ENCODE measurements at places on chromosomes 7 and 10. TPM values are rescaled to one million over a fixed set of nuclear protein-coding genes. Genes with fewer than 3 reads are reported as not detected.

- DNase-seq = no peak
Observed at GRCh38 chr10:42691361-42692120, 53.2 kb upstream of the ZNF33B start.

GRCh38 chr7:4845740-4846142, 16.1 kb downstream of the PAPOLB start:
- DNase-seq = no peak

DNA sequence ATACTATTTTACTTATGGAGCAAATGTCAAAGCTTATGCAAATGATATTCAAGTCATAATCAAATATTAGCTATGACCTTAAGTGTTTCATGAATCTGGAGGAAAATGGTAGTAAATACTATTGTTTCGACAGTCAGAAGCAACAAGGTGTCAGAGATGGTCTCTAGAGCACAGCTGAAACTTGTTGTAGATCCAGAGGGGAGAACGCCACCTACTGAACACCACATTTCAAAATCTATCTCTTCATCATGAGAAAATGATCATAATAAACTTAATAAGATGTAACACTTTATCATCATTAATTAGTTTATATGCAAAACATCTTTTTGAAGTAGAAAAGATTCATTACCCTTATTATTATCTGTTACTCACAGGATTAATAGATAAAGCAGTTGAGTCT, 418.7 kb downstream of the GATA3 start:
- DNase-seq = no peak

DNA sequence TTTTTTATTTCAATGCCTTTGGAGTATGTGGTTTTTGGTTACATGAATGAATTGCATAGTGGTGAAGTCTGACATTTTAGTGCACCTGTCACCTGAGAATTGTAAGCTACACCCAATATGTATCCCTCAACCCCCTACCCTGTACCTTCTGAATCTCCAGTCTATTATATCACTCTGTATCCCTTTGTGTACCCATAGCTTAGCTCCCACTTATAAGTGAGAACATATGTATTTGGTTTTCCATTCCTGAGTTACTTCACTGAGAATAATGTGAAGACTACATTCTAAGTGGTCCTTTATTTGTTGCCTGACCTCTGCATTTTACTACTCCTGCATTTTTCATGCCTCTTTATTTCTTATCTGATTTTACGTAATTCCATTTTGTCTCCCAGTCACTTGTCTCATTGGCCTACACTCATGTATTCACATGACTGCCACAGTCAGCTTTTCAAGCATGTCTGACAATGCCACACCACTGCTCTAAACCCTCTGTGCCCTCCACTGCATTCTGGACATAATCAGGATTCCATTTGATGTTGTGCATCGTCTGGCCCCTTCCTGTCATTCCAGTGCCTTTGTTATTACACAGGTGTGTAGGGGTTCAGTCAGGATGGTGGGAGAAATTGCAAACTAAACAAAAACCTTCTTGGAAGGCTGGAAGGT, 1325.5 kb downstream of the XPNPEP1 start:
- DNase-seq = no peak

DNA sequence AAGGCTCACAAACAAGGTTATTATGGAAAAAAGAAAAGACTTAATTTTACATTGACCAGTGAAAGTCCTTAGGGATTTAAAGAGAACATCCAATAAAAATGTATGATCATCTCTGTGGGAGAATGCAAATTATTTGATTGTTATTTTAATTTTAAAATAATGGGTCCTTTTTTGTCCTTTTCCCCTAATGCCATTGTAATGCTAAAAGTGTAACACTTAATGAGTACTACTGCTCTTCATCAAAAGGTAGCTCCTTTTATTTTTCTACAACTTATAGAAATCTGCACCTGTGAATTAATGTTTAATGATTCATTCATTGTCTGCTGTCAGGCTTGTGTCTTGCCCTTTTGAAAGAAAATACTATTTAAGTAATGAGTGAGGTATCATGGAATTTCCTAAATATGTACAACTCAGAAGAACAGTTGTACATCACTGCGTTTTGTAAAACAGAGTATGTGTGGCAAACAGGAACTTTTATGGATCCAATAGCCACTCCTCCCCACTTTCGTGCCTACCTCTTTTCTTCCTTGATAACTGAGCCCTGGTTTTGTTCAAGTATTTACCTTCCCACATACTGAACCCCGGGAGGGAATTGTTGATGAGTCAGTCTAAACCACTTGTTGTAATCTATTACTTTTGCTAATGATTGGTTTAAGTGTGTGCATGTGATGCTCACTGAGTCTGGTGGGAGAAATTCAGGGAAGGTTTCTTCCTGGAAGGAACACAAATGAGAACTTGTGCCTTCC, 19.9 kb upstream of the TRUB1 start:
- no peak for DNase-seq

GRCh38 chr7:34652809-34653208, 5.2 kb upstream of the NPSR1 start:
- peak; percentile 5 for DNase-seq

- DNase-seq = no peak
Observed at GRCh38 chr7:158702196-158702595, 2.4 kb downstream of the NCAPG2 start.

GRCh38 chr10:114288424-114289095, 49.5 kb downstream of the VWA2 start:
- DNase-seq = no peak

DNA sequence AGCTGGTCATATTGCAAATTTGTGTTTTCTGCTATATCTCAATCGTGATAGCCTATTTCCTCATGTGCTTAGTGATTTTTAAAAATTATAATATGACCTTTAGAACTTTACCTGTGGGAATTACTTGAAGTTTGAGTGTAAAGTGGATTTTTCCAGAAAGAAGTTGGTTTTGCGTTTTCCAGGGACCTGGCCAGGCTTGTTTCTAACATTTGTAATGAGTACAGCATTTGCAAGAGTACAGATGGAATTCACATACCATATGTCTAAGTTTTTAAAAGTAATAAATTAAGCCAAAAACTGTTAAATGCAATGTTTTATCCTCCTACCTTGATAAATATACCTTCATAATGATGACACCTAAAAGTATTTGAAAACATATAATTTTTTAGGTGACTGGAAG, 443.2 kb downstream of the REEP3 start:
- DNase-seq = no peak

DNA sequence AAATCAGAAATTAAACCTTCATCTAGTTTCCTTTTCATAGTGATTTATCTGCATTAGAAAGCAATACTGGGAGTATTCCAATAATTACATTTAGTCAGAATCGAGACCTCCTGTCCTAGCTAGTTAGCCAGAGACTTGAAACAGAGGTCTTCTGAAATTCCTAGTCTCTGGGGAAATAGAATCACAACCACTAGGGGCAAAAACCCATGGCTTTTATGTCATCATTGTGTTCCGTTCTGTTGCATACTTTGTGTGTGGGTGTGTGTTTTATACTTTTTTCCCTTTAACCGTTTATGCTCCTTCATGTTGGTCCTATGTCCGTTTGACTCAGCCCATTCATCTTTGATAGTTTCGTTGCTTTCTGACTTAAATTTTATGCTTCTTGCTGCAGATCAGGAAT, 79.8 kb downstream of the RALA start:
- DNase-seq = no peak

DNA sequence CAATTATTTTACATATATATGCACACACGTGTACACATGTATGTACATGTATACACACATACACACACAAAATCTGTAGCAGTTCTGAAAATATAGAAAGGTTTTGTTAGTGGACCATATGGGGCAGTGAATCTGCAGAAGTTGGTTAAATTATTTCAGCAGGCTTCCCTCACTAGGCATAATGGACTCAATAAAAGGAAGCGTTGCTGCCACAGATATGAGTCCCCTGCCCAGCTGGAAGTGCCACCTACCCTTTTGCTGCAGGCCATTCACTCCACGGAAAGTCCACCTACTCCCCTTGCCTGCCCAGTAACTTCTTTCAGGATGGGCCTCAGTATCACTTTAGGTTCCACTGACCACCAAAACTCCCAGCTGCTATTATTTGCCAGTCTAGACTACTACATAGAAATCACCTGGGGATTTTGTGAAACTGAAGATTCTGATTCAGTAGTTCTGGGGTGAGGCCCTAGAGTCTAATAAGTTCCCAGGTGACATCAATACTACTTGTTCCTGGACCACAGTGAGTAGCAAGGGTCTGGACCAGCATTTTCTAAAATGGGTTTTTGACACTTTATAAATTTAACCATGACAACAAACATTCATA, 29.3 kb upstream of the CROT start:
- DNase-seq = no peak

DNA sequence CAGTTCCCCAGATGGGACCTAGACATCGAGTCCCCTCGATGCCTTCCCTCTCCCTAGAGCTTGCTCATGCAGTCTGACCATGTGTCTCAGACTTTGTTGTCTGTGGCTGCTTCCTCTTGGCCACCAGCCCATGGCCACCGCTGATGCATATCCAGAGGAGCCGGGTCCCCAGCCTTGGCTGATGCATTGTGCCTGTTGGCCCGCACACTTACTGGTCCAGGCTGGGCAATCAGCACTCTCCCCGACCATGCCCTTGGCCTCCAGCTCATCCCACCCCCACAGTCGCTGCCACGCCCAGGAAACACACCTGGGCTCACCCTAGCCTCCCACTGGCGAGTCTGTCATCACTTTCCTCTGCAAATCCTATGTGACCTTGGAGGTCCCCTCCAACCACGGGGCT, 10.1 kb downstream of the NPC1L1 start:
- DNase-seq = no peak

GRCh38 chr7:11327633-11328032, 354.0 kb downstream of the PHF14 start:
- DNase-seq = no peak

DNA sequence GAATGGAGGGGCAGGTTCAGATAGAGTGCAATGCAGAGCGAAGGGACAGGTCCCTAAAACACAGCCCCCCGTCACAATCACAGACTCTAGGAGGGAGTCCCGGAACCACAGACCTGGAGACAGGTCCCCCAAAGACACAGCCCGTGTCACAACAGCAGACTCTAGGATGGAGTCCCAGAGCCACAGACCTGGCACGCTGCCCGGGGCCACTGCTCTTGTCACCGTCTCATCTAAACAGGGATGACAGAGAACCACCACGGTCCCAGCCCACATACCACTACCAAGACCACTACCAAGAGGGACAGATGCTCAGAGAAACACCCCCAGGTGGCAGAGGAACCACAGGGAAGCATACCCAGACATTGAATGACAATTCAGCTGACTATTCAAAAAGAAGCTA, 183.9 kb downstream of the TCERG1L start:
- DNase-seq = no peak

GRCh38 chr7:117986645-117987269, 113.5 kb upstream of the CTTNBP2 start:
- DNase-seq = no peak

Gene GIMAP8
- total RNA-seq = not detected

Gene HKDC1
- 0.11 TPM for total RNA-seq

Gene YAE1
- total RNA-seq = 30.6 TPM

Gene ANXA8L1
- total RNA-seq = not detected

Gene GPR37
- 0.62 TPM for total RNA-seq

Gene ANAPC16
- 61.4 TPM for total RNA-seq

Gene RAPGEF5
- 0.24 TPM for total RNA-seq

Gene MAP3K8
- 7.2 TPM for total RNA-seq

Measured in myocyte (in vitro differentiated cells).